ENCODE measurements at places on chromosomes 12 and 14.

DNA sequence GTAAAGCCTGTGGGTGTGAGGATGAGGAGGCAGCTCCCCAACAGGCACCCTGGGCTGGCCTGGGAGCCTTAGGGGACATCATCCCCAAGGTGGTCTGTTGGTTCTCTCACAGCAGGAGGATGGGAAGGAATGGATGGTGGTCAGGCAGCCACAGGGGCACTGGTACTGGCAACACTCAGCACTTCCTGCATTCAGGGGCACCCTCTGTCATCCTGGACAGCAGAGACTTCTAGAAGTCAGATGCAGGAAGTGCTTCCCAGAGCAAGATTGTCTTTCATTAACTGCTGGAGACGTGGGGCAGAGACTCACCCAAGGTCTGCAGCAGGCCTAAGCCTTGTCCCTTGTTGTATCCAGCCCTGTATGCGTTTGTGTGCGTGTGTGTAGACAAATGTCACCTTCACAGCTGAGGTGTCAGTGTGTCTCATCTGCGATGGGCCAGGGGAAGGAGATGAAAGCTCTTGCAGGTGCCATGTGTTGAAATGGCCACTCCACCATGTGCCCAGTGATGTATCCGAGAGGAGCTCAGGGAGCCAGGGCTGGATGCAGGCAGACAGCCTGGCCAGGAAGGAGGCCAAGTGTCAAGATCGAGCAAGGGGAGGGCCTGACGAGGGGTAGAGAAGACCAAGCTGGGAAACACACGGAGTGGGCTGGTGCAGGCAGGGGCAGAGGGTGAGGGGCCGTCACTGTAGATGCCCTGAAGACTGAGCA lies 85.1 kb downstream of the PITPNM2 start:
- ATAC-seq: no peak

DNA sequence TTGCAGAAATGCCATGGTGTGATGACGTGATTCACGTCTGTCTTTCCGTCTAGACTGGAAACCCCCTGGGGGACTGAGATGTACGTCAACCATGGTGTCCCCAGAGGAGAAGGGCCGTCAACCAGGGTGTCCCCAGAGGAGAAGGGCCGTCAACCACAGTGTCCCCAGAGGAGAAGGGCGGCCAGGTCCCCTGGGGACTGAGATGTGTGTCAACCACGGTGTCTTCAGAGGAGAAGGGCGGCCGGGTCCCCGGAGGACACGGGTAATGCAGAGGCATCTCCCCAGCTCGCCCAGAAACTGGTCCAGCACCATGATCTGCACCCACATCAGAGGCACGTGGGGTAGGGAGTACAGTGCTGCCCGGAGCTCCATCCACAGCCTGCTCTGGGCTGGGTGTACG lies 30.6 kb upstream of the GALNT9 start:
- no peak for ATAC-seq

GRCh38 chr14:106841701-106842100 lies 1315.3 kb downstream of the TMEM121 start:
- ATAC-seq: no peak

DNA sequence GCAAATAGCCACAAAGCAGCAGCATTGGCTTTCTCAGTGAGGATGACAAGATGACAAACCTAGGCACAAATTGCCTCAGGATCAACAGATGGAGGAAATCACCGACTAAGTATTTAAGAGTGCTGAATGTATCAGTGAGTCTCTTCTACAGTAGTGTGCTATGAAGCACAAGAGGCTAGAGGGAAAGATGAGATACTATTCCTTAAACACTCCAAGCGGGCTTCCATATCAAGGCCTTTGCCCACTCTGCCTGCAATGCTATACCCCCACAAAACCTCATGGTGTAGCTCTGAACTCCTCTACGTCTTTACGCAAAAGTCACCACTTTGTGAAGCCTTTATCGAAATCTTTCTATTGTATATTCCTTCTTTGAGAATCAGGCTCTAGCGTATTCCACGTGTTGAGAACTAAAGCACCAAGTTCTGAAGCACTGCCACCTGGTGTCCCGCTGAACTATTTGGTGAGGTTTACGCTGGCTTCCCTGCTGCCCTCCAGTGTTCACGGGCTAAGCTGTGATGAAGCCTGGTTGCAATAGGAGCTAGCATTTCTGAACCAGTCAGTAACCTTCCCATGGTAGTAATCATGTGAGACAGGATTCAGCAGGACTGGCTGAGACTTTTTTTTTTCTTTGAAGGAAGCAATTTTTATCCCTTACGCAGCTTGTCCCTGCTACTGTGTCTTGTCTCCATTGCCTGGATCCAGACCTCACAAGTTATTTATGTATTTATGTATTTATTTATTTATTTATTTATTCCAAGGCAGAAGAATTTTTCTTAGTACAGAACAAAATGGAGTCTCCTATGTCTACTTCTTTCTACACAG lies 426.5 kb upstream of the OR4E1 start:
- ATAC-seq: peak; percentile 100

DNA sequence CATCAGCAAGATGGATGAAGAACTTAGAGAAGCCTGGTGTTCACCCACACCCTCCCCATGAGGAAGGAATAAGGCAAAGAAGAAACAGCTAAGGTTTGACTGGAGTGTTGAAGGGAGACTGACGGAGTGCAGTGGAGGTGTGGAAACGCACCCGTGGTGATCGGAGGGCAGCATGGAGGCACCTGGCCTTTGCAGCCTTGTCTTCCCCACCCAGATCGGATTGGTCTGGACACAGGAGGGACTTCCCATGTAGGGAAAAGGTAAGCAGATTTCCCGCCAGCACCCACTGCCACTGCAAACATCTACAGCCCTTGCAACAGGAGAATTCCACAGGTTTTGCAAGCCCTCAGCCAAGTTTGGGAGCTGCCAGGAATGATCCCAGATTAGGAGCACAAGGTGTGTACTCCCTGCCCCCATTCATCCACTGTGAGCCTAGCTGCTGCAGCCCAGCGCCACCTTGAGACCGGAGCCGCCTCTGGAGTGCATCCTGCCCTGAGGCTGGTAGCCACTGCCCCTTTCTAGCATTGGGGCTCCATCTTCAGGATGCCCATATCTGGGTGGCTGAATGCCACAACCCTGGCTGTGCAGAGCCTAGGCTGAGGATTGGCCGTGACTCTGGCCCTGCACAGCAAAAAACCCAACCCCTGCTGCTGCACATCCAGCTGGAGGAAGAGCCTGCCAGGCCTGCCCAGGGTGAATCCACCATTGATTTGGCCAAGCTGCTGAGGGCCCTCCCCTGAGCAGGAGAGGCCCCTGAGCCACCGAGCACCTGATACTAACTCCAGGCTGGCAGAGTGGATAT lies 411.1 kb downstream of the TMEM121 start:
- no peak for ATAC-seq

GRCh38 chr14:86712176-86712575 lies 1182.2 kb downstream of the FLRT2 start:
- no peak for ATAC-seq

DNA sequence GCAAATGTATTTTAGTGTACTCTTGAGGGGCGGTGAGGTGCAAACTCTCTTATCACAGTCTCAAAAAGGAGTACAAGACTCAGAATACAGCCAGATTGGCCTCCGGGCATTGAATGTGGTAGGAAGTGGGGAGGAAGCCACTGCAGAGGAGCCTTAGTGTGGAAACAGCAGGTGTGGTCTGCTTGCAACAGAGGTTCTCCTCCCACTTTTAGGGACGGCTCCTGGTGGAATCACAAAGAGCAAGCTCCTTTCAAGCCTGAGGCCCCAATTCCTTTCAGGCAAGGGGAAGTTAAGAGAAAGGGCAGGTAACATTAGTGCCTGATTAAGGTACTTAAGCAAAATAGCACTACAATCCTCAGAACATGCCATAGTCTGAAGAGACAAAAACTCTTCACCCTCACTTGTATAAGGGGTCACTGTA lies 23.7 kb upstream of the SLC2A3 start:
- no peak for ATAC-seq

DNA sequence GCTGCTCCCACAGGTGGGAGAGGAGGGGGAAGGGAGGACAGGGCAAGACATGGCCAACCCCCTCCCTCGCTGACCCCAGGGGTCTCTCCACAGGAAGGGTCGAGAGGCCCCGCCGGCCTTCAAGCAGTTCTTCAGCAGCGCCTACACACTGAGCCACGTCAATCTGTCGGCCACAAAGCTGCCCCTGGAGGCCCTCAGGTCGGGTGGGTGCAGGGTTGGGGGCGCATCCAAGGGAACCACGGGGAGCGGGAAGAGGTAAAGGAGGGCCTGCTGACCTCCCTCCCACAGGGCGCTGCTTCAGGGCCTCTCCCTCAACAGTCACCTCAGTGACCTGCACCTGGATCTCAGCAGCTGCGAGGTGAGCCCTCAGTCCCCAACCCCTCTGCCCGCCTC lies 6.1 kb downstream of the CARMIL3 start:
- ATAC-seq: peak; percentile 34

- no peak for ATAC-seq
Observed at GRCh38 chr12:19627719-19628118, 188.4 kb downstream of the AEBP2 start.

DNA sequence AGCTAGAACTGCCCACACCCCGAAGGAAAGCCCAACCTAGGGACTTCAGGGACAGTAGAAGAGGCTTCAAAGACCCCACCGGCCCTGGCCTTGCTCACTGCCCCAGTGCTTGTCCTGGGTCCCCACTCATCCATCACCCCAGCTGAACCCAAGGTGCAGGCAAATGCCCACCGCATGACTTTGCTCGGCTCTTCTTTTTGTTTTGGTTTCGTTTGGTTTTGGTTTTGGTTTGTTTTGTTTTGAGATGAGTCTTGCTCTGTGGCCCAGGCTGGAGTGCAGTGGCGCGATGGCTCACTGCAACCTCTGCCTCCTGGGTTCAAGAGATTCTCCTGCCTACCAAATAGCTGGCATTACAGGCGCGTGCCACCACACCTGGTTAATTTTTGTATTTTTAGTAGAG lies 9.0 kb downstream of the CCDC85C start:
- no peak for ATAC-seq

Measured in SK-N-SH treated with all-trans-retinoic acid at 6 μM for 48 hours (cell line).